Frontal cortex (tissue), 4 donors: ENCODE measurements at places on chromosomes 16 and 17. TPM values are rescaled to one million over a fixed set of nuclear protein-coding genes. Genes with fewer than 3 reads are reported as not detected.

The SLC5A10 gene
- not detected for total RNA-seq

GRCh38 chr17:7281074-7281952 lies at the start of gene SLC2A4:
Gene SLC2A4, plus strand, starts transcription at chr17:7281718. Its CDS starts 217 bp downstream, at chr17:7281935.
- peak; percentile 85 for DNase-seq

- DNase-seq = no peak
Measured at GRCh38 chr17:63491977-63492618, 15.2 kb downstream of the ACE start.

GRCh38 chr16:49464877-49465504 lies 91.4 kb downstream of the C16orf78 start:
- no peak for DNase-seq

- DNase-seq = no peak
Measured at GRCh38 chr17:39306509-39307212, 80.9 kb upstream of the STAC2 start.

DNA sequence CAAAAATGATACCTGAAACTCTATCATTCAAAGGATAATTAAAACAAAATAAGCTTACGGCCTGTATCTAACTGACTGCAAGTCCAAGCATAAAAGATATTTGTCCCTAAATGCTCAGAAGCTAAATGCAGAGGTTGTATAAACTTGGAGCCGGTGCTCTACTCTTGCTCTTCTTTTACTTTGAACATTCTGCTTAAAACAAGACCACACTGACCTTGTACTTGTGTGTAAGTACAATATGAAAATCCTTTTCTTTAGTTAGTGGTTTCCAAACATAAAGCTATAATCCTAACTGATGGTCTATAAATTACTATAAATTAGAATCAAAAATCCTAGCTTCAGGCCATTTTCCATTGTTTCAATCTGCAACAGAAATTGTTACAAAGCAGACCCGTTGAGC lies 74.6 kb downstream of the SPAG9 start:
- no peak for DNase-seq

The FBXW10 gene
- total RNA-seq = 0.82 TPM

GRCh38 chr16:82728901-82729300 lies 102.1 kb downstream of the CDH13 start:
- DNase-seq = no peak

DNA sequence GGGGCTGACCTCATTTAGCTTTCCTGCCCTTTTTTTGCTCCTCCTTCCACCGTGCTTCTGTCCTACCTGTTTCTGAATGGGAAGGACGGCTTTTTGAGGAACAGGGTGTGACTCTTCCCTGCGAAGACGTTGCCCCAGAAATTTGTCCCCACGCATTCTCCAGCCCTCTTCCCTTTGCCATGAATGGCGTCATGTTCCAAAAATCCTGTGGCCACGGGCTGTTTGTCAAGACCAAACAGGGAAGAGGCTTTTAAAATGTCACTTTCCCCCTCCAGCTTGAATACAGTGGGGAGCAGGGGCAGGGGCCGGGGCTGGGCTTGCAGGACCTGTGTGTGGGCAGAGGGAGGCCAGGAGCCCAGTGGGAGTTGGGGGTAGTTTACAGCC lies 13.9 kb downstream of the MPRIP start:
- no peak for DNase-seq

- no peak for DNase-seq
Measured at GRCh38 chr16:57184887-57185445, 873 bp downstream of the PSME3IP1 start.

DNA sequence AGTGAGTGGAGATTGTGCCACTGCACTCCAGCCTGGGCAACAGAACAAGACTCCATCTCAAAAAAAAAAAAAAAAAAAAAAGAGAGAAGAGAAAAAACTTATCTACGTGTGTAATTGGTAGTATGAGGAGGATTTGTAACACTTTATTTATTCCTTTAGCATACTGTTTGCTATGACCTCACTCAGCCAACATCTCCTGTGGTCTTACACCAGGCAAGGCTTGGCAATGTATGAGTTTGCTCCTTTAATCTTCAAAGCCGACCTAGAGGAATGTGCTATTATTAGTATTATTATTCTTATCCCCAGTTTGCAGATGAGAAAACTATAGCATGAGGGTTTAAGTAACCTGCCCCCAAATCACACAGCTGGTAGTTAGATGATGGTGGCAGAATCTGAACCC lies 35.8 kb upstream of the HAPSTR1 start:
- DNase-seq = no peak

DNA sequence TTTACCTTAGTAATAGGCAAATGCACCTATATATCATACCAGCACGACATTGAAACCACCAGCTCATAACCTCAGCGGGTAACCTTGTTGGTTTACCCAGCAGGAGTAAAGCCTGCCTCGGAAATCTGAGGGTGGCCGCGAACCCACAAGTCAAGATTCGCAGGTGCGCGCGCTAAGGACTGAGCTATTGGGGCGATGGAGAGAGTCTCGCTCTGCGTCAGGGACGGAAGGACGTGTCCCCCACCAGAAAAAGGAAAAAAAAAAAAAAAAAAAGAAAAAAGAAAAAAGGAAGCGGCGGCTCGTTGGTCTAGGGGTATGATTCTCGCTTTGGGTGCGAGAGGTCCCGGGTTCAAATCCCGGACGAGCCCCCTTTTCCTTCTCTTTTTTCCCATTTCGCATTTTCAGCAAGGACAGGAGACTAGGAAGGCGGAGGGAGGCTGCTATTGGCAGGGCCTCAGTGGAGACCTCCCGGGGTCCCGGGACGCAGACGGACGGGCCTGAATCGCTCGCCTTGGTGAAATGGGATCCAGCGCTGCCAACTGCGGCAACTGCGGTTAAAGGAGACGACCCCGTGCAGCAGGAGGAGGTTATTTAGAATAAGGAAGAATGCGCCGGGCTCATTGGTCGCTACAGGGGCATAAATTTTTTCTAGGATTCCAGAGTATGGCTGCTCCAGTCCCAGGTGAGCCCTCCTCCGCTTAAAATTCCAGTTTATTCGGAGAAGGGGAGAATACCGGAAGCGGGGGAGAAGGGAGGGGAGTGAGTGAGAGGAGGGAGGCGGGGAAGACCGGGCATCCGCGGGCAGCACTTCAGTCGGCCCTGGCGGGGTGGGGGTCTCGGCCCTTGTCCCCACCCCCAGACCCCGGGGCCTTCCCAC lies at the start of gene OR1F1:
Gene OR1F1 (plus strand): TSS at position 407 of the 877 bp plus-strand sequence.
- DNase-seq = no peak

The TAC4 gene
- not detected for total RNA-seq

The QPRT gene
- total RNA-seq = 2.9 TPM

DNA sequence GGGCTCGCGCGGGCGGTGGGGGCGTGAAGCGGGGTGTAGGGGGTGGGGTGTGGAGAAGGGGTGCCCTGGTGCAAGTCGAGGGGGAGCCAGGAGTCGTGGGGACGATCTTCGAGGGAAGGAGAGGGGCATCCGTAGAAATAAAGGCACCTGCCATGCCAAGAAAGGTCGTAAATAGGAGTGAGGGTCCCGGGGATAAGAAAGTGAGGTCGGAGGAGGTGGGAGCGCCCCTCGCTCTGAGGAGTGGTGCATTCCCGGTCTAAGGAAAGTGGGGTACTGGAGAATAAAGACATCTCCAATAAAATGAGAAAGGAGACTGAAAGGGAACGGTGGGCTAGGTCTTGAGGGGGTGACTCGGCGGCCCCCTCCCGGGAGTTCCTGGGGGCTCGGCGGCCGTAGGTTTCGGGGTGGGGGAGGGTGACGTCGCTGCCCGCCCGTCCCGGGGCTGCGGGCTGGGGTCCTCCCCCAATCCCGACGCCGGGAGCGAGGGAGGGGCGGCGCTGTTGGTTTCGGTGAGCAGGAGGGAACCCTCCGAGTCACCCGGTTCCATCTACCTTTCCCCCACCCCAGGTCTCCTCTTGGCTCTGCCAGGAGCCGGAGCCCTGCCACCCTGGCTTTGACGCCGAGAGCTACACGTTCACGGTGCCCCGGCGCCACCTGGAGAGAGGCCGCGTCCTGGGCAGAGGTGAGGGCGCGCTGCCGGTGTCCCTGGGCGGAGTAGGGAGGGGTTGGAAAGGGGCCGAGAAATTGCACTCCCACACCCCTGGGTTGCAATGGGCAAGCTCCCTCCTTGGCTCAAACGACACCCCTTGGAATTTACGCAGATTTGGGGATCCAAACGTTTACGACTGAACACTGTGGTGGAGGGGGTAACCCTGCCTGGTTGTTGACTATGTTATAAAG lies 888 bp downstream of the CDH1 start:
- DNase-seq = peak; percentile 39

DNA sequence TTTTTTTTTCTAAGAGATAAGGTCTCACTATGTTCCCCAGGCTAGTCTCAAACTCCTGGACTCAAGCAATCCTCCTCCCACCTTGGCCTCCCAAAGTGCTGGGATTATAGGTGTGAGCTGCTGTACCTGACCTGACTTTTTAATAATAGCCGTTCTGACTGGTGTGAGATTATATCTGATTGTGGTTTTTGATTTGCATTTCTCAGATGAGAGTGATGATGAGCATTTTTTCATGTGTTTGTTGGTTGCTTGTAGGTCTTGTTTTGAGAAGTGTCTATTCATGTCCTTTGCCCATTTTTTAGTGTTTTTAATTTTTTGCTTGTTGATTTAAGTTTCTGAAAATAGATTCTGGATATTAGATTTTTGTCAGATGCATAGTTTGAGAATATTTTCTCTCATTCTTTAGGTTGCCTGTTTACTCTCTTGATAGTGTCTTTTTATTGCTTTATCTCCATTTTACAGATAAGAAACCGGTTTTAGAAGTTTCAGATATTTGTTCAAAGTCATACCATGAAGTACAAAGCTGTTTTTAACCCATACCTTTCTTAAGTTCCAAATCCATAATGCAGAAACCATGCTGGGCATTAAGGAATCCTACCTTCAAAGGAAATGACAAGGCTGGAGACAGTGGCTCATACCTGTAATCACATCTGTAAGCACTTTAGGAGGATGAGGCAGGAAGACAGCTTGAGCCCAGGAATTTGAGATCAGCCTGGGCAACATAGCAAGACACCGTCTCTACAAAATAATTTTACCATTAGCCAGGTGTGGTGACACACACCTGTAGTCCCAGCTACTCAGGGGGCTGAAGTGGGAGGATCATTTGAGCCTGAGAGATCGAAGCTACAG lies 168.4 kb upstream of the TBX2 start:
- DNase-seq = no peak

GRCh38 chr16:59169168-59169567 lies 435.1 kb upstream of the GOT2 start:
- DNase-seq = no peak

The ITGB4 gene
- 1.2 TPM for total RNA-seq

GRCh38 chr16:49350265-49351095 lies 23.1 kb upstream of the C16orf78 start:
- peak; percentile 38 for DNase-seq

DNA sequence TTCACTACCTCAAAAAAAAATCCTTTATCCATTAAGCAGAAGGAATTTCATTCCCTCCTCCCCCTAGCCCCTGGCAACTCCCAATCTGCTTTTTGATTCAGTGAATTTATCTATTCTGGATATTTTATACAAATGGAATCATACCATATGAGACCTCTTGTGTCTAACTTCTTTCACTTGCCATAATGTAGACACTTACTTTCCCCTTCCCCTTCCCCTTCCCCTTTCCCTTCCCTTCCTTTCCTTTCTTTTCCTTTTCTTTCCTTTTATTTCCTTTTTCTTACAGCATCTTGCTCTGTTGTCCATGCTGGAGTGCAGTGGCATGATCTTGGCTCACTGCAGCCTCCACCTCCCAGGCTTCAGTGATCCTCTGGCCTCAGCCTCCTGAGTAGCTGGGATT lies 50.5 kb downstream of the PSMD12 start:
- no peak for DNase-seq

- DNase-seq = no peak
Measured at GRCh38 chr16:11410376-11411058, 65.3 kb downstream of the RMI2 start.

The TP53TG3 gene
- total RNA-seq = not detected

DNA sequence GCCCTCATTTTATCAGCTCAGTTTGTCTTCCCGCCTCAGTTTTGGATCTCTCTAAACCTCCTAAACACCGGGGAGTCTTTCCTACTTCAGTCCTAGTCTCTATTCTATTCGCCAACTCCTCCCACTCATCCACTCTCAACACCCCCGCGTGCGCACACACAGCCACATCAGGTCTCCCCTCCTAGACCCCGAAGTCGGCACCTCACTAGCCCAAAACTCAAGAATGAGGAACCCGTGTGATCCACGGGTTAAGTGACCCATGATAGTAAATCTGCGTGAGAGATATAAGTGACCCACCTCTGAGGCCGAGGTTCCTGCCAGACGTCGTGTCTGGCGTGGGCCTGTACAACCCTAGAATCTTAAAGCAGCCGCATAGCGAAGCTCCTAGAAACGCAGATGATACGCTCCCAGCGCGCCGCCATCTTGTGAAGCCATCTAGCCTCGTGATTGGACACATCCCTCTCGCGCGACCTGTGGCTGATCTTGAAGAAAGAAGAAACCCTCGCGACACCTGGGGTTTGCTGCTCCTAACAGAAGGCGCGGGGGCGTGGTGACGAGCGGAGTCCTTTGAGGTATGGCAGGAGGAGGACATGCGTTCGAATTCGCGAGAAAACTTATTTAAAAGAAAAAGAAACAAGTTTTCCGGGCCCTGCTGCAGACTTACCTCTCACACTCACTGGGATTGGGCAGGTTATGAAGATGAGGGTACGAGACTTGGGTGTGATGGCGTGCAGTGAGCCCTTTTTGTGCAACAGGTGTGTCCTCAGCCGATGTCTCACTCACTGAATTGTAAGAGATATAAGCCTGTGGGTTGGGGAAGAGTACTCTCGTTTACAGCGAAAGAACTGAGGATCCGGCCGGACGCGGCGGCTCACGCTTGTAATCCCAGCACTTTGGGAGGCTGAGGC lies at the start of gene METTL16:
Gene METTL16 (minus strand): TSS at position 427 of the 908 bp plus-strand sequence. CDS start 9,557 bp downstream, outside the sequence.
- peak; percentile 79 for DNase-seq
